ENCODE measurements at places on chromosomes 5 and 9. TPM values are rescaled to one million over a fixed set of nuclear protein-coding genes. Genes with fewer than 3 reads are reported as not detected.

DNA sequence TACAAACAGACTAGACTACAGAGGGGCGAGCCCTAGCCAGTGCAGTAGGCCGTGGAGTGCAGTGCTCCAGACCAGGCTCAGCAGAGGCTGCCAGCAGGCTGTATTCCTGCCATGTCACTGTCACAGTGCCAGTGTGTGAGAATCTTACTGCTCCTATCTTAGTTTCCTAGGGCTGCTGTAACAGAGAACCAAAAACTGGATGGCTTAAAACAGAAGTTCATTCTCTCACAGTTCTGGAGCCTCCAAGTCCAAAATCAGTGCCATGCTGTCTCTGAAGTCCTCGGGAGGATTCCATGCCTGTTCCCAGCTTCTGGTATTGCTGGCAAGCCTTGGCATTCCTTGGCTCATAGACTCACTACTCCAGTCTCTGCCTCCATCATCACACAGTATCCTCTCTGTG lies 75.0 kb upstream of the SAP30L start:
- no peak for DNase-seq

- DNase-seq, result peak; percentile 28
Observed at GRCh38 chr9:2559192-2560152, 62.1 kb upstream of the VLDLR start.

PCDHGC3 gene
- polyA plus RNA-seq, result 4.9 TPM

FAXDC2 gene
- 0.33 TPM for polyA plus RNA-seq

DNA sequence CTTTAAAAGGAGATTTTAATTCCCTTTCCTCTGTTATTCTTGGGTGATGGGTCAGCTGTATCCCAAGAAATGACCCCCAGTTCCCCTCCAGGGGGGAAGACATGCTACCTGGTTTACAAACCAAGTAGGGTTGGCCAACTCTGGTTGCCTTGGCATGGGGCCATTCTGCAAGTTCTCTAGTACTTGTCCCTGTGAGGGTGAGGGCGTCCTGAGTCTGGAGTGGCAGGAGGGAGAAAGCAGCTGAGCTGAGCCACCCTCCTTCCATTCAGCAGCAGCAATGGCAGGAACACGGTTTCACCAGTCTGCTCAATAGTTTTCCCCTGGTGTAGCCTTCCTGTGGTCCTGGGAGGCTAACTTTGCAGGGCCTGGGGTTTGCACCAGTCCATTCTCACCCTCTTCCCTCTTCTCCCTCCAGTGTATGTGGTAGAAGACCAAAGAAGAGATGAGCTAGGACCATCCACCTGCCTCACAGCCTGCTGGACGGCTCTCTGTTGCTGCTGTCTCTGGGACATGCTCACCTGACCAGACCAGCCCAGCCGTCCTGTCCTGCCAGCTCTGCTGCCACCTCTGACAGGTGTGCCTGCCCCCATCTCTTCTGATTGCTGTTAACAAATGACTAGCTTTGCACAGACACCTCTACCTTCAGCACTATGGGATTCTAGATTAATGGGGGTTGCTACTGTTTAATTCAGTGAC lies 59.9 kb downstream of the PFDN1 start:
- DNase-seq, result no peak

- no peak for DNase-seq
Observed at GRCh38 chr5:146151970-146152369, 30.5 kb downstream of the LARS1 start.

GRCh38 chr9:133264235-133264764 lies 10.7 kb downstream of the ABO start:
- no peak for DNase-seq

- DNase-seq, result no peak
Observed at GRCh38 chr5:93039888-93040287, 541.1 kb downstream of the NR2F1-AS1 start.

DNA sequence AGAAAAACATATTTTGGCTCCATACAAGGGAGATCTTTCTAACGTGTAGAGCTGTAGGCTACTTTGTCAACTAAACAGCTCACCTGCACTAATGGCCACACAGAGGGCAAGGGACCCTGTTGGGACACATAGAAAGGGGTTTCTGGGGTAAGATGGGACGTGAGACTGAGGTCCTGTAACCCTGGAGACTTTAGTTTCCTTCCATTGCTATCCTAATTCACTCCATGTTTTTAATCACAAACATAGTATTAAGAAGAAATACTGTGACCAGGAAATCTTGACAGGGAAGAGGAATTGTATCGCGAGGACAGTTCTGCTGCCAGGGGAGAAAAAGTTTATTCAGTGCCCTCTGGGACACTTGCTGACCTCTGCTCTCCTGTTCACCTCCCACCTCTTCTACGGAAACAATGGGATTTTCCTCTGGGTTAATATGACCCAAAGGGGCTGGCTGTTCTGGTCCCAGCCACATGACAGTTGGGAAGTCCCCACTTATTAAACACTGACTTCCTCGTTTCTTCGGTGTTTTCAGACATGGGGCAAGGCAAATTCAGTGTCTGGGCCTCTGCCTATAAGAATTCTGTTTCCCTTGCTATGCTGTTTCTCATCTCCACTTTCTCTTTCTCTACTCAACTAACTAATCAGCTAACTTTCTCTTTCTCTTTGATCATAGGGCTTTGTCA lies 106.9 kb upstream of the SEMA6A start:
- no peak for DNase-seq

GRCh38 chr5:127235136-127235535 lies 55.5 kb upstream of the MEGF10 start:
- no peak for DNase-seq

SPINK7 gene
- polyA plus RNA-seq, result not detected

TMEM215 gene
- polyA plus RNA-seq, result 0.03 TPM

GABRA1 gene
- polyA plus RNA-seq, result not detected

HRH2 gene
- 0.58 TPM for polyA plus RNA-seq

DNA sequence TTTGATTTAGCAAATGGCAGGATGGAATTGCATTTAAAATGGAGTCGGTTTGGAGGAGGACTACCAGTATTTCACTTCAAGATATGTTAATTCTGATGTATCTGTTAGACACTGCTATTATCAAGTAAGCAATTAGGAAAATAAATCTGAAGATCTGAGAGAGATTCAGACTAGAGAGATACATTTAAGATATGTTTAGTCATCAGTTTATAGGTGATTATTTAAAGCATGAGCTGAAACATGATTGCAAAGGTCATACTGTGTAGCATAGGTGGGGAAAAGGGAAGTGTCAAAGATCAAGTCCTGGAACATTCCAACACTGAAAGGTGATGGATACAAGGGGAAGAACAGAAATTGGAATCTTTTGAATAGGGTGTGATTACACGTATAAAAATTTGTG lies 79.1 kb downstream of the FAM174A start:
- no peak for DNase-seq

FBLL1 gene
- 0.06 TPM for polyA plus RNA-seq

DNA sequence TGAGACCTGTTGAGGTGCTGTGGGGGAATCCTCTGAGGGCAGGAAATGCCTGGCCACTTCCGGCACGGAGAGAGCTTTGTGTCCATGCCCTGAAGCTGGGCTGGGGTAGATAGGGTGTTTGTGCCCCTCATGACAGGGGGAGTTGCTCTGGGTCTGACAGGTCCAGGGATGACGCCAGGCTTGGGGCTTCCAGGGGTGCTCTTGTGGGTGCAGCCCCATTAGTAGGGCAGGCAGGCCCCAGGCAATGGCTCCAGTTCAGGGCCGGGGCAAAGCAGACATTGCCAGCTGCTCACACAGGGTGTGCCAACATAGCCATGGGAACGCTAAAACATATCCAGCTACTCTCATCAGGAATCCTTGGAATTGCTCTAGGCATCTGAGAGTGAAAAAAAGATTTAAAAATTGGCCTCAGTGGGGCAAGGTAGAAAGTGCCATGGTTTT lies 21.1 kb downstream of the PITX1 start:
- DNase-seq, result no peak

DNA sequence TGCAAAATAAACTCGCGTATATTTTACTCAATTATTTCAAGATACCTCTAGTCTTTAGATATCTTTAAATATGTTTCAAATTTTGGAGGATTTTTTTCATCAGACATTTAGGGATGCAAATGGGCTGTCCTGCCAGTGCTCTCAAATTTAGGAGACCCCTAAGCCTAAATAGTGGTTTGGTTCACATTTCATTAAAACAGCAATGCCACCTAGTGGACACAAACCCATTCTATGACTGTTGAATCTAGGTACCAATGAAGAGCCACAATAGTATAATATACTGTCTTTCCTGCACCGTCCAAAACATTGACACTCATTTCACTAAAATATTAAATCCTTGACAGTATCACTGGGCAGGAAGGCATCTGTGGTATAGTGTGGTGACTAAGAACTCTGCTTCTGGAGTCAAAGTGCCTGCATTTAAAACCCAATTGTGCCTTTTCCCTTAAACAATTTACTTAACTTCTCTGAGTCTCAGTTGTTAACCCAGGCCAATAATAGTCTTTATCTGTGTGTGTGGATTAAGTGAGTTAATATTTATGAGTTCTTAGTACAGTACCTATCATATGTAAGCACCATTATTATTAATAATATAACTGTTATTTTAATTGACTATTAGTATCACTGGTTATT lies 148.0 kb downstream of the RORB start:
- DNase-seq, result peak; percentile 24

DNA sequence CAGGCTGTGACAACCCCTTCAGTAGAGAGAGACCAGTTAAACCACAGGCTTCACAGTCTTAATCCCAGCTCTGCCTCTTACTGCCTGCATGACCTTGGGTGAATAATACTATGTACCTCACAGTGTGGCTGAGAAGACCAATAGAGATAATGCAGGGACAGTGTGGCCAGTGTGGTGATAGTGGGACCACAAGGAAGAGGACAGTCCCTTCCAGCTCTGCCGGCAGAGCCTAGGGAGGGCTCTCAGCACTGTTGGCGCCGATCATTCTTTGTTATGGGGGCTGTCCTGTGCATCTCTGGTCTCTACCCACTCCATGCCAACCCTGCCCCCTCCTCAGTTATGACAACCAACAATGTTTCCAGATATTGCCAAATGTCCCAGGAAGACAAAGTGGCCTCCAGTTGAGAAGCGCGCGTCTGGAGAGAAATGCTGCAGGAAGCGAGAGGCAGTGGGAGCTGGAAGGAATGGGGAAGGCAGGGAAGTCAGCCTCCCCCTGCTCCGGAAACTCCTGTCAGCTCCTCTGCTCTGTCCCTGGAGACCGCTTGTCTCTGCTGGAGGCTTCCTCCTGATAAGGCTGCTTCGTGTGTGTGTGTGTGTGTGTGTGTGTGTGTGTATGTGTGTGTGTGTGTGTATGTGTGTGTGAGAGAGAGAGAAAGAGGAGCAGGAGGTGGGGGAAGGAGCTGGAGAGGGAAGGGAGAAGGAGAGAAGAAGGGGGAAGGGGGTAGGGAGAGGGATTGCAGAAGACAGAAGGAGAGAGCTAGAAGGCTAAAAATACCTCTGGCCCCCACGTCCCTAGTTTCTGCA lies 31.8 kb upstream of the FABP6 start:
- no peak for DNase-seq

C5orf58 gene
- not detected for polyA plus RNA-seq

DNA sequence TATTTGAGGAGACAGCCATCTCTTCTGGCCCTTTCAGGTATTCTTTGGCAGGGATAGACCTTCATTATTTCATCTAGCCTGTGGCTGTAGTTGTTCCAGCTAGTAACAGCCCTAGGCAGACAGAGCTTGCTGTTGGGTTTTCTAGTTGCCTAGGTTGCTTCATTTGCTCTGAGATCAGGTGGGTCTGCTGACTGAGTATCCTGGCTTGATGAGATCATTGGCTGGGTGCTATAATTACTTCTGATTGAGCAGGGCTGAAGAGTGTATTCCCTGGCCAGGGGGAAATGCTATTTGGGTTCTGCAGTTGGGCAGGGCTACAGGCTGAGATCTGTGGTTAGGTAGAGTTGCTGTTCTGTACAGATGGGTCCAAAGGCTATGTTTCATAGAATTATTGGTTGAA lies 456.1 kb downstream of the PSAT1 start:
- no peak for DNase-seq

GRCh38 chr9:136596217-136596616 lies 50.4 kb upstream of the NOTCH1 start:
- no peak for DNase-seq

- no peak for DNase-seq
Observed at GRCh38 chr5:113382731-113383130, 52.1 kb downstream of the TSSK1B start.

PLAC8L1 gene
- polyA plus RNA-seq, result 0.84 TPM

DMRTA1 gene
- 0.62 TPM for polyA plus RNA-seq

- no peak for DNase-seq
Observed at GRCh38 chr5:133466556-133467334, 145.6 kb downstream of the FSTL4 start.

GRCh38 chr5:33261305-33261704 lies 179.5 kb upstream of the TARS1 start:
- no peak for DNase-seq

DNA sequence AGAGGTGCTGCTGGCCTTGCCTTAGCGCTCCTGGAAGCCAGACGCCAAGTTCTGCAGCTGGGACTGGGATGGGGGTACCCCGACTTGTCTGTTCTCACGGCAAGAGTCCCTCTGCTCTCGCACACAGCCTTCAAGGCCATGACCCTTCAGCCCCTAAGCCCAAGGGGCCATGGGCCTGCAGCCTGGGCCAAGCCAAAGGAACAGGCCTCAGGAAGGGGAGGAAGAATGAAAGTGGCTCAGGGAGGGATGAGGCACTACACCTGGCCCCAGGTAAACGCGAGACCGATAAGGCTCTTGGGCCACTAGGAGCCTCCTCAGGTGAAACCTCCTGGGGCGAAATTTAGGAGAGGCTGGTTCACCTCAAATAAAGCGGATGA lies 3.9 kb downstream of the EBF1 start:
- DNase-seq, result no peak

PCDHA11 gene
- 0.08 TPM for polyA plus RNA-seq

DNA sequence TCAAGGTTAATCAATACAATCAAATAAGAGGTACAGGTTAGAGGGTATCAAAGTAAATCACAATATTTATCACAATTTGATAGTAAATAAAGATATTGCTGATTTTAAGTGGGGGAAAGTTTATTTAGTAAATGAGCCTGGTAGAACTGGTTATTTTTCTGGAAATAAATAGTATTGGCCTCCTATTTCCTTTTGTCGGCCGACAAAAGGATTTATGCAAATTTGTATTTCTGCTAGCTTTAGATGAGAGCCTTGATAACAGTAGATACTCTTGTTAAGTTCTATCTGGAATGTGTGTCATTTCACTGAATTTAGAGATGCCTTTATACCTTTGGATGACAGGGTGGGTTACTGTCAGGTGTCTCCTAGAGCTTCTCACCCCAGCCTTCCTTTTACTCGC lies 17.8 kb upstream of the SPATA31E1 start:
- no peak for DNase-seq

DNA sequence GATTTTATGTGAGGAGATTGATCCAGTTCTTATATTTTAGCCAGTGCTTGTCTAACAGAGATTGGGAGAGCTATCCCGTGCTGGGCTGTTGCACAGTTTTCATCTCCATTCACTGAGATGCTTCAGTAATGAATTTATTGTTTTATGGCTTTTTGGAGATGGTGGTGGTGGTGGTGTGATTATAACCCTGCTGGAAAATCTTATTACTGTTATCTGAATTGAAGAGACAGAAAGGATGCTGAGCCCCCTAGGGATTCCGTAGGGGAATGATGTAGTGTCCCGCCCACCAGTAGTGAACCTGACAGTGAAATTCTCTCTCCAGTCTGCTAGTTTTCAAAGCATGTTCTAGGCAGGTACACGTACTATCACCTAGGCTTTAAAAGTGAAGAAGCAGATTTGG lies 1.9 kb downstream of the RAI14 start:
- peak; percentile 34 for DNase-seq

GRCh38 chr9:108056805-108057386 lies 567.3 kb upstream of the KLF4 start:
- peak; percentile 54 for DNase-seq

SLC36A3 gene
- polyA plus RNA-seq, result not detected
